T-cell (primary cell): ENCODE measurements at places on chromosomes 3 and 15. TPM values are rescaled to one million over a fixed set of nuclear protein-coding genes. Genes with fewer than 3 reads are reported as not detected.

- H3K4me3 ChIP-seq: no peak overlapping the region
- DNase-seq: no peak
- no peaks in the 10 kb centered on the region for H3K36me3 ChIP-seq
- no peak overlapping the region for H3K27ac ChIP-seq
- peaks cover 3% of the 10 kb centered on the region for H3K27me3 ChIP-seq
- H3K4me1 ChIP-seq: no peaks in the 10 kb centered on the region
Measured at GRCh38 chr3:2948882-2949281, 161.3 kb downstream of the IL5RA start.

- H3K36me3 ChIP-seq: no peaks in the 10 kb centered on the region
- H3K27ac ChIP-seq: no peak overlapping the region
- H3K4me3 ChIP-seq: no peak overlapping the region
Measured at GRCh38 chr3:186382217-186382885, 20.3 kb upstream of the DGKG start.

DNA sequence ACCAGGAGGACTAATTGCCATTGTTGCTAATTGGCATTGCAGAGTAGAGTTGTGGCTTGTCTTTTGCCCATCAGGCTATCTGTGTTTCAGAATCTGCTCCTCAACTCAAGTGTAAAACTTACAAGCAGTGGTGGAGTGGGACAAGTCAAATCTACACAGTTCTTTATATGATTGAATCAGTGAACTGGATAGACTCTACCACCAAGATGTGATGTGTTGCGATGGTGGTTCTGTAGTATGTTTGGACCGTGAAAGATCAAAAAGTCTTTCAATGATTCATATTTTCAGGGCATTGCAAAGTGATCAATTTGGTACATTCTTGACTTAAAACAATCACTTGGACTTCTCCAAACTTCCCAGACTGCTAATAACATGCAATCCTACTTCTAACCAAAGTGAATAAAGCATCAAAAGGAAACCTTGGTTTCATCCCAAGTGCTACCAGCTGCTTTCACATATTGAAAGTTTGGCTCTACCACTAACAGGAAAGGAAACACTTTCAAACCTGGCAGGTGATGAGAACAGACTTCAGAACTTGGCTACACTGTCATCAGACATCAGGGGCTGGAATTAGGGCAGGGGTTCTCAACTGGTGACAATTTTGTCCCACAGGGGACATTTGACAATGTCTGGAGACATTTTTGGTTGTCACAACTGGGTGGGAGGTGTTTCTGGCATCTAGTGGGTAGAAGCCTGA lies 844.7 kb upstream of the CFAP20DC start:
- H3K4me3 ChIP-seq: no peak overlapping the region
- no peaks in the 10 kb centered on the region for H3K27me3 ChIP-seq
- DNase-seq: no peak

CERS3 gene
- total RNA-seq: 1.1 TPM
